Cardiac septum (tissue), 1 donor: ENCODE measurements at places on chromosomes 12 and 14.
A peak's percentile ranks its signal among the peaks of the same experiment; 100 is the strongest.

DNA sequence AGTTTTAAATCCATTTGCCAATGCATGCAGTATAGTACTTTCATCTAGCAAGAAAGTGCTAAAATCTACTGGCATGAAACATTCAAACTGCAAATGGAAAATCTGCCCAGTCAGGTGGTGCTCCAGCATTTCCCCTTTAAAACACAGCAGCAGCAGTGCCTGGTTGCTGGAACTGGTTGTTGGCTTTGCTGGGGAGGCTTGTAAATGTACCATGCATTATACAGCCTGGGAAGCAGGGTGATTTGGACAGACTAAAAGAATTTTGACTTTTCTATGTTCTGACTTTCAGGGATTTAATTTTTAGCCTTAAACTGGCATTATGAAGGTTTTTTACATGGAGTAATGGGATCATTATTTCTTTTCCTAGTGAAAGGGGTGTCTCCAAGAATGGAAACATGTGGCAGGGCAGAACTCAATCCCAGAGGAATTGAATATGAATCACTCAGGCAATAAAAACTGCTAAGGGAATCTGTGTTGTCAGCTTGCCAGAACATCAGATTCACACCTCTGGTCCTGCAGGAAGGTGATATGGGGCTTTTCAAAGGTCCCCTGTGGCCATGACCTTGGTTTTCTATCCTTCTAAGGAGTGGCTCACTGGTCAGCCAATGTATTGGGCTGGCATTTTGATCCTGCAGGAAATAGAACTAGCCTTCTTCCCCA is 9.0 kb upstream of the PAX9 start:
- no peak for DNase-seq

GRCh38 chr12:1470051-1470450 is 124.3 kb downstream of the FBXL14 start:
- DNase-seq, result no peak

DNA sequence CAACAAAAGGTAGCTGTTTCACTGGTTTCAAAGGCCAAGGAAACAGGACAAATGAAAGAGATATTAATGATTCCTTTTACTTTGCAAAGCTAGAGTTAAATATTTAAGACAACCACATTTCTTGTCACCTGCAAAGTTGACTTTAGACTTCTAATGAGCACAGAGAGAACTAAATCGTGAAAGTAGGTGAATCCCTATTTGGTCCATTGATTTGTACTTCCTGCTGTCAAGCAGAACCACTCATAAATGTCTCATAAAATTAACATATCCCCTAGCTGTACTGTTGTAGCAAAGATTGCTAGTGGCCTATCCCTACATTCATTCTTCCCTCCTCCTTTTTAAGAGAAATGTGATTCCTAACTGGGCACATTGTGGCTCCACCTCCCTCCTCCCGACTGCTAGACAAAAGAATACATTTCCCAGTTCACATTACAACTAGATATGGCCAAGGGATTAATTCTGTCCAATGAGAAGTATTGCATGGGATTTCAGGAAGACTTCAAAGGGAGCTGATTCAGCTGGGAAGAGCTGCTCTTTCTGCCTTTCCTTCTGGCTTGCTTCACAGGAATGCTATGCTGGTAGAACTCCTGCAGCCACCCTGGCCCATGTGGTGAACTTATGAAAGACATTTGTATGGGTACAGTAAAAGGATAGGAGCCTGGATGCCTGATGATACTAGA is 227.5 kb upstream of the ABCD2 start:
- DNase-seq, result no peak

DNA sequence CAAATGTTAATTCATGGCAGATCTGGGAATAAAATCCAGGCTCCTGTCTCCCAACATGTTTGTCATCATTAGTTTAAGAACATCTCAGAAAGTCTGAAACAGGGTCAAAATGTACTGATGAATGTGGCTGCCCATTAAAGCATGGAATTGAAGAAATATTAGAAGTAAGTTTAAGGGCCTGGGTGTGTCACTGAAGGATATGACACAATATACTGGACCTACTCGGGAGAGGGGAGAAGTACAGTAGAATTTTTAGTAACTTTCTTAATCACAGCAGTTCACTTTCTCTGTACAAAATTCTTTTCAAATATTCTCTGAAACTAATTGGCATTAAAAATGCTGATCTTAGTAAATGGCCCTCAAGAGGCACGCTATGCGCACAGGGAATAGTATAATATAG is 185.5 kb downstream of the ETV6 start:
- DNase-seq, result no peak

- no peak for DNase-seq
Observed at GRCh38 chr12:118436986-118437385, 60.6 kb downstream of the SUDS3 start.

DNA sequence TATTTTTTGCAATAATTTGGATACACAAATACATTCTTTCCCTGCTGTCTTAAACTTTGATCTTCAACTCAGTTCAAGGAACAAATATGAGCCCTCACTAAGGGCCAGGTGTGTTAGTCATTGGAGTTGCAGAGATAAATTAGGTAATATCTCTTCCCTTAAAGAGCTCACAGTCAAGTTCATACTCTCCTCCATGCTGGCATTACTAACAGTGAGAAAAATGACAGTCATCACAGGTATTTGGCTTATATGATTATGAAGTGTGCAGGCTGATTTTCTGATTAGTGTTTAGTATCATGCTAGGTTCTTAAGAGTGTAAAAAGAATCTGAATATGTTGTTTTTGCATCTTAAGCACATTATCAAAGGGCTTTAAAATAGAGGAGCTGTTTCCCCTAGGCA is 594.7 kb downstream of the CCER1 start:
- no peak for DNase-seq

DNA sequence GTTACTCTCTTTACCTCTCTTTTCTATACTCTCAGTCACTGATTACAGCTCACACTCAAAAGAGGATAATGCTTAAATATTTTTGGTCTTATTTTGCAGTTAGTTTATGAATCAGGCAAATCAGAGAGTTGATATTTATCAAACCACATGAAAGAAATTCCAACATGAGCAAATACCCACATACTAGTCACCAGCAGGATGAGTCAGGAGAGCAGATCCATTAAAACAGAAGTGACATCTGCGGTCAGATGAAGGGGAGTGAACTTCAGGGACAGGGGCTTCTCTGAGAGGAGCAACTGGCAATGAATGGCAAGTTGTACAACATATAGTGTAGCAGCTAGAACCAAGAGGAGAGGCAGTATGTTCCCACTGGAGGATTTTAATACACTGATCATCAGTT is 258.7 kb downstream of the SYT10 start:
- no peak for DNase-seq

DNA sequence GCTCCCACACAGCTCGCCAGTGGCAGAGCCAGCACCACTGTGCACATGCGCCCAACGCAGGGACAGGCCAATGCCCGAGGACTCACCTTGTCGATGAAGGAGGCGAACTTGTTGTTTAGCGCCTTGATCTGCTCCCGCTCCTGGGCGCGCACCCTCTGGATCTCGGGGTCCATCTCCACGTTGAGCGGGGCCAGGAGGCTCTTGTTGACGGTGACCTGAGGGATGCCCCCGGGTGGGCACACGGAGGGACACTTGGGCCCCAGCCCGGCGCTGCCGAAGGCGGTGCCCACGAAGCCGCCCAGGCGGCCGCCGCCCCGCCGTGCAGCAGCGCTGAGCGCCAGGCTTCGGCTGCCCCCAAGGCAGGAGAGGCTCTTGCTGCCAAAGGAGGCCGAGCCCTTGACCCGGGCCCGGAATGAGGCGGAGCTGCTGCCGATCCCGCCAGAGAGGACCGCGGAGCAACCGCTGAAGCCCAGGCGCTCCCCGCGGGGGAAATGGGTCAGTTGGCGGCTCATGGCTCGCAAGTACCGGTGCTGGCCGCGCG is at the start of gene KRT72:
Gene KRT72 (minus strand): TSS at position 523 of the 541 bp plus-strand sequence. CDS start 11 bp downstream, at position 512.
- peak; percentile 69 for DNase-seq

DNA sequence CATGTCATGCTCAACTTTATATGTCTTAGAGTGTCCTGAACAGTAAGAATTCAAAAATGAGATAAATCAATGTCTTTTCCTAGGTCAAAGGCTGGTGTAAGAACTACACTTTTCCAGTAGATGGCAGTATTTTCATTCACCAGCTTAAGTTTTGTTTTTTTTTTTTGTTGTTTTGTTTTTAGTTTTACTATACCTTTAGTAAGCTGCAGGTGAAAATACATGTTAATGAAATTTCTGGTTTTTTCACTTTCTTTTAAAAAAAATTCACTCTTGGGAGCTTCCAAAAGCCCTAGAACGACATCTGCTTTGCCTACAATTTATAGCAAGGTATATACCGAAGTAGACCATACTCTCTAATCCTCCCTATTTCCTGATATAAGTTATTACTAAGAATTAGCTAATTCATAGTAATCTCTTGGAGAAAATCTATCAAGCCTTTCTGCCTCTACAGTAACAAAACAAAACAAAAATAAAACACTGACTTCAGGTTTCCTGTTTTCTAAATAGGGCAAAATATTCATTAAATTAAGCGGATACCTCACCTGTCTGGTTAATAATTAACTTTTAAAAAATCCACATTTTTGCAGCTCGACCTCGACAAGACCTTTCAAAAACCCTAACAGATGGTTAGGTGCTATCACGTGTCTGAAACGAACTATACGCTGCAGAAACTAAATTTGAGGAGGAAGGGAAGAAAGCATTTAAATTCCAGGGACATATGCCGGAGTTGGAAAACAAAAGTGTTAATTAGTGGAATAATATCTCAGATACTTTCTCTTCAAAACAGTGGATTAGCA is 2.7 kb upstream of the SAMD4A start:
- no peak for DNase-seq

DNA sequence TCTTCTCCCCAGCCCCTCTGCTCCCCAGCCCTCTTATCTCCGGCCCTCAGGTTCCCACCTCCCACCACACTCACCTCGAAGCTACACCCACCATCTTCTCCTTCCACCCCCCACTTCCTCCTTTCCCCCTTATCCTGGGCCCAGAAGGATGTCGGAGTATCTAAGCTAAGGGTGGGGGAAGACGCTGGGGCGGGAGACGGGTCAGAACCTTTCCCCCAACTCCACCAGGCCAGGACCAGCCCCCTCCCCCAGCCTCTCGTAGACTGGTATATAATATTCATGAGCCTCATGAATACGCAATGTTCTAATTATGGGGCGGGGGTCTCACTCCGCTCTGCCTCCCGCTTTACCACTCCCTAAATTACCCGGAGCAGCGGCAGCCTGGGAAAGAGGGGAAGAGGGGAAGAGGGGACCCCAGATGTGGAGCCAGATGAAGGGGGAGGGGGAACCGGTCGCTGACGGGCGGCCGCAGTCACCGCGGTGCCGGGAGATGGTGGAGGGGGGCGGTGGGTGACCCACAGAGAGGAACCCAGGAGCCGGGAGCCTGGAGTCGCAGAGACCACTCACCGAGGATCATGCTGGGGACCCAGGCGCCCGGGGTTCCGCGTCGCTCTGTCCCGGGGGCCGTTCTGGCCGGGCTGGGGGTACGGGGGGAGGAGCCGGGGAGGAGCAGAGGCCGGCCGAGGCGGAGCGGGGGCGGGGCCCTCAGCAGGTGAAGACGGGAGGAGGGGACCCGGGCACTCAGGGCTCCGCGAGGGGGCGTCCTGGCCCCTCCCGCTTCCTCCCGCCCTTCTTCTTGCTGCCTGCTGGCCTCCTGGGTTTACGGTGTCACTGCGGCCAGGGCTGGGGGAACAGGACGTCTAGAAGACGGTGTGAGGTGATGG is 6.4 kb upstream of the ZNF385A start:
- no peak for DNase-seq

DNA sequence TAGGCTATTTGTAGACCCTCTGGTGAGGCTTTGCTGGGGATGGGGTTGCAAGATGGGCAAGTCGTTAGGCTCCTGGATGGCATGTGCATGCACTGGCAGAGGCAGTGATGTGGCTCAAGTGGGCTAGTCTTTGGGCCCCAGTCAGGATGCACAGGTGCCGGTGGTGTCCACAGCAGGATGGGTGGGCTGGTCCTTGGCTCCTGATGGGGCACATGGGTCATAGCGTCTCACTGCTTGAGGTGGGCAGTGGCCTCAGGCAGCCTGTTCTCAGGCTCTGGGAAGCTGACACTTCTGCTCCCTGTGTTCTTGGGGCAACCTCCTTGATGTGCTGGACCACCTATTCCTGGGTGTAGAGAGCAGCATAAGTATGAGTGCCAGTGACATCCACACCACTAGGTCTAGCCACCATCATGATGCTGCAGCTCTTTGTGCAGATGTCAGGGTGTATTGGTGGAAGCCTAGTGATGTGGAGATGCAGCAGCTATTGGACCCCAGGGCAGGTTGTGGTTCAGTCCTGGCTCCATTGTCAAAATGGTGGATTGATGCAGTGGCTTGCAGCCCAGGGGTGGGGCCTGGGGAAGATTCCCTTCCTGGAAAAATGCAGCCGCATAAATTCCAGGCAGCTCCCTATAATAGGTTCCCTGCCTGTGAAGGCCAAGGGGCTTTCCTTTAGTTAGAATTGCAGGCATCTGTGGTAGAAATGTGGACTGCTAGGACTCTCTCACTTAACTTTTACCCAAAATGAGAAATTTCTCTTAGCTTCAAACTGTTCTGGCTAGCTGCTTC is 742.5 kb upstream of the MDGA2 start:
- DNase-seq, result no peak

- no peak for DNase-seq
Observed at GRCh38 chr12:121391619-121392324, 8.1 kb upstream of the RNF34 start.

DNA sequence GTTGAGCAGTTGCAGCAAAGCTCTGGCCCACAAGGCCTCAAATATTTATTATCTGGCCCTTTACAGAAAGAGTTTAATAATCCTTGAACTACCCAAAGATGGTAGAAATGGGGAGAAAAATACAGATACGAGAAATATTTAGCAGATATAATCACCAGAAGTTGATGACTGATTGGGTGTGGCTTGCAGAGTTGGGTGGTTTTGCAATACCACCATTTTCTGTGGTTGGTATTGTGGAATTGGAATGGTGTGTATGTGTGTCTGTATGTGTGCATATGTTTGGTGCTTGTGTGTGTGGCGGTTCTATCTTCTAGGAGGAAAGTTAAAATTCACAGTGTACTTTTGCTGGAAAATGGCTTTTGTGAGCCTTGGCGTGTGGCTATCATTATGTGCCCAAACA is 85.4 kb upstream of the MANSC4 start:
- no peak for DNase-seq

- DNase-seq, result peak; percentile 86
Observed at GRCh38 chr14:68377459-68377858, 415.4 kb downstream of the ZFP36L1 start.

DNA sequence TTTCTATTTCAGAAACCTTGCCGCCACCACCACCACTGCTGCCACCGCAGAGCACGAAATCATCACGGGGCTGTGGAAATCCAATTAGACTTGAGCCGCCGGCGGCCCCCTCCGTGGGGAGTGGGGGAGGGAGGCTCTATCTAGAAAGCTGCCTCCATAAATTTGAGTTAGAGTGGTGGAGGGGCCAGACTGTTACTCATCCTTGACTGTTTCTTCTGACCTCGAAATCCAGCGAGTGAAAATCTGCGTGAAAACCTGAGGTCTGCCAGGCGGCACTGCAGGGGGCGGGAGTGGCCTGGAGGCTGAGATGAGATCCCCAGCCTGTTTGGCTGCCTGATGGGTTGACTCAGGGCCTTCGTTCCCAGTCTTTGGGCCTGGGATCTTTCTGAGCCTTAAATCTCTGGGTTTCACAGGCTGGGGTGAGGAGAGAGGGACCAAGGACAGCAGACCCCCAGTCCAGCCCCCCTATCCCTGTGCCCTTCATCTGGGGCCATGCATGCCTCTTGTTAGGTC is 29.9 kb downstream of the TSPAN9 start:
- DNase-seq, result no peak

GRCh38 chr14:104446611-104447010 is 133.0 kb upstream of the C14orf180 start:
- peak; percentile 27 for DNase-seq
